T-cell (primary cell): ENCODE measurements at places on chromosomes 6 and 20.

GRCh38 chr6:146787876-146788508 is 189.2 kb downstream of the ADGB start:
- no peak for DNase-seq

DNA sequence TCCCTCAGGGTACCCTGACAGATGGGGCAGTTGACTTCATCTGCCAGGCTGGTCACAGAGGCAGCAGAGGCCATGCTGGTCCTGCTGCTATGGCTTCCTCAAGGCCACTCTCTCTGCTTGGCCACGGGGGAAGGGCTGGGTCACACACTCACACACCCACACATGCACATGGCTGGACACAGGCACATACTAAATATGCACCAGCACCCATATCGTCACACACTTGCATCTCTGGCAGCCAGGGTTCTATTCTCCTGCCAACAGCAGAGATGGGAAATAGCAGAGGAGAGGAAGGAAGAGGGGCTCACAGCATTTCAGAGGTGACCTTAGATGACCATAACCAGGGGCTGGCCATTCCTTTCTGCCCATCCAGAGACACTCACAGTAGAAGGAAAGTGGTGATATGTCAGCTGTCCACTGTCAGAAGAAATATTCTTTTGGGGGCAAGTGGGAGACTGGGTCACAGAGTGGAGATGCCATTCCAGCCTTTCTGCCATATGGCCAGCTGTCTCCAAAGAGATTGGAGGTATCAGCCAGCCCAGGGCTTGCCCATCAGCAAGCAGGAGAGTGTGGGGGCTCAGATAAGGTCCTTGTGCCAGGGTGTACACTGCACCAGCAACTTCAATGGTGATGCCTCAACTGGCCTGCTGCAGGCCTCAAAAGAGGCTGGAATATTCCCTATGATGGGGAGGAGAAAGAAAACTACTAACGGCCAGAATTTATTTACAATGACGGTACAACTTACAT is at the start of gene TRIM10:
TSS of gene TRIM10 (minus strand) at position 427 of the 747 bp plus-strand sequence. CDS start at position 74, 353 bp downstream.
- DNase-seq: no peak

- no peak for DNase-seq
Measured at GRCh38 chr20:43798291-43799149, 71.7 kb upstream of the GTSF1L start.

DNA sequence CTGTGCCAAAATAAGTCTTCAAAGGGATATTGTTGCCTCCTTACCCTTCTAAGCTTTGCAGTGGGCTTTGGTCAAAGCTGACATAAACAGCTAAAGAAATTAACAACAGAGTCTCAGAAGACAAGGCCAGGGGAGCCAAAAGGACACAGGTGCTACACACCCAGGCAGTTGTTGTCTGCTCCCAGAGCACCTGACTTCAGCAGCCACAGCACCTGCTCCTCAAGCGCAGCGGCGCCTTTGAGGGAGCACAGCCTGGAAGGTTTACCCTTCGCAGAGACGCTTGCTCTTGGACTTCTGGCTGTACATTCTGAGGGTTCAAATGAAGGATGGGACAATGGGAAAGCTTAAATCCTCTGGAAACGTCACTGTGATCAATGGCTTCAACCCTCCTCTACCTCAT is 16.6 kb downstream of the B4GALT5 start:
- DNase-seq: no peak

- no peak for DNase-seq
Measured at GRCh38 chr6:52303178-52303577, 18.6 kb upstream of the MCM3 start.

DNA sequence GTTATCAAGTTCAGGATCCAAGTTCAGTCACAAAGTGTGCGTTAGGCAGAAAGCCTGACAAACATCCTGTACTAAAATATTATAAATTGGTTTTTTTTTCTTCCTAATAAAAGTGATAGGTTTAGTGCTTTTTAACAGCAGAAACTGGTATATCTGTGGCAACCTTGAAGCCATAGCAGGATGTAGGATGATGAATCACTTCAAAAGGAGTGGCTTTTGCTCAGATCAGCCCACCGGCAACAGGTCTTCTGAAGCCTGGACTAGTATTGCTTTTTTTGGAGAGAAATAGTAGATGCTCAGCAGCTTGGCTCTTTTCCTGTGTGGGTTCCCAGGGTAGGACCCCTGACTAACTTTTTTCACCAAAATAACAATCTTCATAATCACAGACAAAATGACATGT is 190.8 kb downstream of the EPM2A start:
- no peak for DNase-seq

- DNase-seq: no peak
Measured at GRCh38 chr20:43560974-43561373, 2.1 kb downstream of the SGK2 start.

DNA sequence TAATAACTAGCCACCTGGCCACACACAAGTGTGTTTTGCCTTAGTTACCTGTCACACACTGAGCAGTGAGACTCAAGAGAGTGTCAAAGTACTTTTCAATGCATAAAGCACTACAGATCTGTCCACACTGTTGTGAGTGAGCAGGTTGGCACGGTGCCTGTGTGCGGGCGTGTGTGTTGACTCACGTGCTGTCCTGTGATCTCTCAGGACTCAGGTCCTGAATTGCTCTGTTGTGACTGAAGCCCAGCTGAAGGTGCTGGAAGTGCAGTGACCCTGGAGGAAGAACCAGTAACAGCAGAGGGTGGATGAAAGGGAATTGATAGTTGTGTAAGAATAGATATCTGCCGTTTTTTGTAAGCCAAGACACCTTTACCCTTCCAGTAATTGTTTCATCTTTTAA is 18.3 kb downstream of the SLC16A10 start:
- DNase-seq: no peak

DNA sequence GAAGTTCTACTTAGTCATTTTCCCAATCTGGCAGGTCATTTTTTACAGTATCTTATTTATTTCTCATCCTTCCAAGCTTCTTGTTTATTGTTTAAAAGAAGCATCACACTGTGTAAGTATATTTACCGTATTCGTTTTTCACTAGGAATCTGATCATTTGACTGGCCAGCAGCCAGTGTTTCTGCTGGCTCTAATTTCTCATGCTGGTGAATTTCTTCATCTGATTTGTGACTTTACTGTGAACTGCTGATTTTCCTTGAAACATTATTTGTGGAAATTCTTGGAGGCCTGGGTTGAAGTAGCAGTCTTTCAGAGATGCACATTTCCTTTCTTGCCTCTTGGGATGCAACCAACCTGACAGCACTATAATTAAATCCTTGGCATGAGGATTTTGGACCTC is 65.9 kb downstream of the PREP start:
- no peak for DNase-seq

GRCh38 chr6:125668071-125668470 is 81.4 kb upstream of the HEY2 start:
- DNase-seq: no peak

- DNase-seq: no peak
Measured at GRCh38 chr6:43740321-43740960, 29.6 kb upstream of the VEGFA start.

GRCh38 chr6:11771473-11772048 is 7.0 kb downstream of the ADTRP start:
- DNase-seq: no peak

- no peak for DNase-seq
Measured at GRCh38 chr6:53139841-53140413, 8.7 kb downstream of the GCM1 start.

DNA sequence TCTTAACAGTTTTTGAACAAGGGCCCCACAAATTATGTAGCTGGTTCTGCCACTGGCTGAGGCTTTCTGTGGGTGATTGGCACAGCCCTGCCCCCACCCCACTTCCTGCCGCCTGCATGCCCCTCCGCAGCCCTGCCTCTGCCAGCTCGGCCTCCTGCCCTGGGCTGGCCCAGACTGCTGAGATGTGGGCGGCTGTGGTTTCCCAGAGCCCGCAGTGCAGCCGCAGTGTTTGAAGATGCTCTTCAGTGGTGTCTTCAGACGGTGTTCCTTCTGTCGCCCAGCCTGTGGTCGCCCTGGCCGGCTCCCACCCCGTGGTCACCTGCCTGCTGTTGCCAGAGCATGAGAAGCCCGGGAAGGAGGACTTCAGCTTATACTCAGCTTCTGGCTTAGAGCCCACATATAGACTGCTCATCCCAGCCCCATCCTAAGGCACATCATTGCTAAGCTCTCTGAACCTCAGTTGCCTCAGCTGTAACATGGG is 154.3 kb downstream of the VEGFA start:
- peak; percentile 59 for DNase-seq

DNA sequence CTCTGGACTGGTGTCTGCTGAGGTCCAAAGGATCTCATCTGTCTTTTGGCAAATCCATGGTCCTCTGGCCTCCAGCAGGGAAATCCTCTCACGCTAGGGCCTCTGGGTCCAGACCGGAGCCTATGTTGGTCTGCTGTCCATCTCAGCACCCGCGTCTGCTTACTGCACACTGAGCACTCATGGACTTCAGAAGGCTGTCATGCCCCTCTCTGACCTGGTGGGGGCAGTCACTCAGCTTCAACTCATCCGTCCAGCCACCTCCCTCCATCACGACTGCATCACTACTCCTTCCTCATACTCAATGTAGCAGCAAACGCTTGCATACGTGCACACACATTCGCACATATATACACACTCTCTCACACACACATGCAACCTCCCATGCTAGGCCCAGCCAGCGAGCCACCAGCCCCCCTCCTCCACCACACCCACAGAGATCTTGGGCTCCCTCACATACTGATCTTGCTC is 33.3 kb downstream of the GABRR2 start:
- peak; percentile 25 for DNase-seq

GRCh38 chr20:46993465-46994095 is 98.9 kb downstream of the EYA2 start:
- no peak for DNase-seq

DNA sequence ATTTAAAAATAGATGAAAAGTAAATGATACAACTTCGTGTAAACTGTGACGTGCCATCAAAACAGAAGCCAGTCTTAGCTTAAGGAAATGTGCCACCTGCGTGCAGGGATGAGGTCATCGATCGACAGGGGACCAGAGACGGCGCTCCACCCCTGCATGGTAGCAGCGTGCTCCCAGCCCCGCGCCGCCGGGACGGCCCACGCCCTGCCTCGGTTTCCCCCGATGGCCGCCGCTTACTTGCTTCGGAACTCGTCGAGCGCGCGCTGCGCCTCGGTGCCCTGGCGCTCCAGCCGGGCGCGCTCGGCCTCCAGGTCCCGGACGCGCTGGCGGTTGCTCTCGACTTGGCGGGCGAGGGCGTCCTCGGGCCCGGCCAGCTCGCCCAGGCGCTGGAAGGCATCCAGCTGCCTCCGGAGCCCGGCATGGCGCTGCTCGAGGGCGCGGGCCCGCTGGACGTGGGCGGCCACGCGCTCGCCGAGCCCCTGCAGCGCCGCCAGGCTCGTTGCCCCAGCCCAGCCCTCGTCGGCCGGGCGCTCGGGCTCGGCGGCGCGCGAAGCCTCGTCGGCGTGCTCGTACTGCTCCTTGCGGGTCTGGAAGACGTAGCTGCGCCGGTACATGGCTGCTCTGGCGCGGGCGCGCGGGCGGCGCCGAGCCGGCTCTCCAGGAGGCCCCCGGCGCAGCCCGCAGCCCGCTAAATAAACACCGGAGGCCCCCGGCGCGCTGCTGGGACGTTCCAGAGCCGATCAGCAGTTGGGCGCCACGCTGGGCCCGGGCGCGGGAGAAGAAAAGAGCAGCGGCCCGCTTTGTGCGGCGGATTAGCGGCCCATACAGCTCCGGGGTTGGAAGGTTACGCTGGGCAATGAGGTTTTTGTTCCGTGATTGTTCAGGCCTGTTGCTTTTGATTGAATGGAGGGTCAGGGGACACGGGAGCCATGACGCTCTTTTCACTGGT is at the start of gene BFSP1:
TSS of gene BFSP1 (minus strand) at position 664 of the 949 bp plus-strand sequence. CDS start at position 614, 50 bp downstream.
- DNase-seq: peak; percentile 26

GRCh38 chr6:86276056-86276455 is 633.4 kb upstream of the SYNCRIP start:
- no peak for DNase-seq

- no peak for DNase-seq
Measured at GRCh38 chr6:152161501-152161900, 354.0 kb downstream of the ESR1 start.

DNA sequence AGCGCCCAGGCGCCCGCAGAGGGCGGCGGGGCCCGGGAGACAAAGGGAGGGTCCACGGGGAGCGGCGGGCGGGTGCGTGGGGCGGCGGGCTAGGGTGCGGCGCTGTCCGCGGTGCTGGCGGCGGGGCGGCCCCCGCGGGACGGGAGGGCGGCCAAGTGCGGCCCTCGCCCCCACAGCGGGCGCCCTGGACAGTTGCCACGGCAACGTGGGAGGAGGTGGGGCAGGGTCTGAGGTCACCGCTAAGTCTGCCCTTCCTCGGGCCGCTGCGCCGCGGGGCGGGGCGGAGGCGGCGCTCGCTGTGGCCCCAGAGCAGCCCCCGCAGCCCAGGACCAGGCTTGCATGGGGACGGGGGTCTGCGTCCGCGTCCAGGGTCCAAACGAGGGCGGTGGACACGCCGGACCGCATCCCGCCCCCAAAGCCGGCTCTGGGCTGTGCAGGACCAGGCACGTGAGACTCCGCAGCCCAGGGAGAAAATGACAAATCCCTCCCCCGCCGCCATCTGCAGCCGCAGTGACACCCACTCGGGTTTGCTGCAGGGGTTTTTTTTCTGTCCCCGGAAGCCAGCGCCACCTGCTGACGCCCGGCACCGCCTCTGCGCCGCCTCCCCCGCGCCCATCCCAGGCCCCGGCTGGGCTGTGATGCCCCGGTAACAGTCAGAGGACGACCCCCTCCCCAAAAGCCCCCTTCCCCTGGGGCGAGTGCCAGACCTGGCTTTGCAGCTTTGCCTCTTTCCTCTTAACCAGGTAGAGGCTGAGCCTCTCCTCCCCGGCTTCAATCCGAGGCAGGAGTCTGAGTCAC is 36.8 kb downstream of the YTHDF1 start:
- peak; percentile 71 for DNase-seq

DNA sequence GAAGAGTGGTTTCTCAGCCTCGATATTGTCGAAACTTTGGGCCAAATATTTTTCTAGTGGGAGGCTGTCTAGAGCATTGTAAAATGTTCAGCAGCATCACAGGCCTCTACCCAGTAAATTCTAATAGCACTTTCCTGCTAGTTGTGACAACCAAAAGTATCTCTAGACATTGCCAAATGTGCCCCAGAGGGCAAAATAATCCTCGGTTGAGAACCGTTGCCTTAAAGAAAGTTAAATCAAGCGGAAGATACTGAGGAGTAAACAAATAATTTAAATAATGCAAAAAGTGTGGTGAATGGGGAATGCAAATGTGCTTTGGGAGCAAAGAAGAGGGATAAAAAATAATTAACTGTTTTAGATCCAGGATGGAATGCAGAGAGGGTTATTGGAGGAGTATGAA is 106.4 kb upstream of the ASCC3 start:
- DNase-seq: no peak

- DNase-seq: no peak
Measured at GRCh38 chr20:36303020-36303595, 3.0 kb upstream of the DLGAP4 start.

DNA sequence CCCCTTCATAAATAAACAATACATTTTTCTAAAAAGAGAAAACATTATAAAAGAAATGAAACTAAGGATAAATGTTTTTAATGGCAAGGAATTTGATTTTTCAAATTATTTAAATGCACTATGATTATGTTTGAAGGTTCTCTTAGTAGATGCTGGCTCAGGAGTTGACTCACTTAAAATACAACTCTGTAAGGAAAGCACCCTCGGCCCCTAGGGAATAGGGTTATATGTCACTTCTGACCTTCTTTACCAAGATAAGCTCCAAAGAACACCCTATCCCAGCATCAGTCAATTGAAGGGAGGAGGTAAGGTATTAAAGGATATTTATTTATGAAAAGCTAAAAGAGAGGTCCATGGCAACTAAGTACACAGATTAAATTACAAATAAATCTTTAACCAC is 6.8 kb downstream of the SNAP91 start:
- DNase-seq: no peak
